Foreskin melanocyte (primary cell): ENCODE measurements at places on chromosomes 16 and 17.

- no peak for DNase-seq
Measured at GRCh38 chr17:38420518-38420917, 7.7 kb upstream of the ARHGAP23 start.

DNA sequence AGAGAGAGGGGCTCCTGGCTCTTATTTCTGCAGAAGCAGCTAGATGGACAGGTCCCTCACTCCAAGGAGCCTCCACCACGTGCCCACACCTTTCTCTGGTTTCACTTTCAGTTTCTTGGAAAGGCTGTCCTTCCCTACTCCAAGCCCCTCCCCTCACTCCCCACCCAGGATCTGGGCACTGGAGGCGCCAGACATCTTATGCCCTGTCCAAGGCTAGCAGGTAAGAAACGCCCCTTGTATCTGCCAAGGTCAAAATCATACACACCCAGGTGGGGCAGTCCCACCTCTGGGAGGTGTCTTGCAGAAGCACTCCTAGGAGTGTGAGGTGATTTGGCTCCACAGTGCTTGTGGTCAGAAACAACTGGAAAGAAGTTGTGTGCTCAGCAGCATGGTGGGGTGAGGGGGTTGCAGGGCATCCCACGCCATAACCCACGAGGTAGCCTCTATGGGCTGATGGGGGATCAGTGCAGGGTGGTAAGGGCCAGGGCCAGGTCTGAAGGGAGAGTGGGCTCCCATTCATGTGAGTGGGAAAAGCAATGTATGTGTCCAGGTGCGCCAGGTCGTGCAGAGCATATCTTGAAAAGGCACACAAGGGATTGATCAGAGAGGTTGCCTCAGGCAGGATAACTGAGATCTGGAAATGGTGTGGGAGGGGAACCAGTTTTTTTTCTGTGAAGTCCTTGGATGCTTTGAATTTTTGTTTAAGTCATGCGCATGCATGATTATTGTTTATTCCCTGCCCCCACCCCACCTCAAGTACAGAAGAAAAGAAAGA is 31.8 kb upstream of the PRM1 start:
- DNase-seq: peak; percentile 39

DNA sequence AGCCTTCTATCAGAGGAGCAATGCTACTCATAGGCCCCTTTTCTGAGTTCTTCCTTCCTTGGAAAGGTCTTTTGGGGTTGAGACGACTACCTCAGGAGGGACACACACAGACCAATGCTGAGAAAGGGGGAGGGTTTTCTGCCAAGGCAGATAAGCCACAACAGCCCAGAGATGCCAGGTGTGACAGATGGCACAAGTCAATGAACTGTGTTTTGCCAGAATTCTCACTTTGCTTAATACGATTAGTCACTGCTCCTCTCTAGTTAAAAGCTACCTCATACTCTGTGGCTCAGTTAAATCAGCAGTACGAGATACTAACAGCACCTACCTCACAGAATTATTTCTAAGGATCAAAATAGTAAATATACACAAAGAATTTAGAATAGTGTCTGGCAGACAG is 8.0 kb downstream of the BRD7 start:
- no peak for DNase-seq

DNA sequence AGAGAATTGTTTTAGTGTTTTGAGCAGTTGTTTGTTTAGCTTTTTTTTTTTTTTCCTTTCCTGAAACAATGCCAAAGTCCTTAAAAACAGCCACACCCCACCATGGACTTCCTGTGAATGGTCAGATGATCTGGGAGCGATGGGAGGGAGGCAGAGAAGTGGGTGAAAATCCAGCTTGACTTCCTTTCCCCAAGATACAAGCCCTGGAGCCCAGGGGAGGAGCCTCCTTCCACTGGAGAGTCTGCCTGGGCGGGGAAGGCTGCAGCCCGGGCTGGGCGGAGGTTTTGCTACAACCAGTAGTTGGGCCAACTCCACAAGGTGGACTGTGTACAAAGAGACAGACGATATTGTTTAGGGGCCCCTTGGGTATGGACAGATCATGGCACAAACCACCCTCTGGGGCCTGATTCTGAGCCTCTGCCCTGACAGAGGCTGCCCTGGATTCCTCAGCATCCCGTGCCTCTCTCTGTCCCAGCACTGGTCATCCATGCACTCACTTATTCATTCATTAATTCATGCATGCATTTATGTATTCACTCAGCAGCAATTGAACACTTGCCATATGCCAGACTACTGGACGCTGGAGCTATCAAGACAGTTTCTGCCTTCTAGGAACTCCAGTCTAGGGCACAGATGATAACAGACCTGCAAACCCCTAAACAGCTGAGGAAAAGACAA is 29.8 kb downstream of the WSB1 start:
- peak; percentile 97 for DNase-seq

- no peak for DNase-seq
Measured at GRCh38 chr16:67329901-67330300, 3.3 kb downstream of the LRRC36 start.

DNA sequence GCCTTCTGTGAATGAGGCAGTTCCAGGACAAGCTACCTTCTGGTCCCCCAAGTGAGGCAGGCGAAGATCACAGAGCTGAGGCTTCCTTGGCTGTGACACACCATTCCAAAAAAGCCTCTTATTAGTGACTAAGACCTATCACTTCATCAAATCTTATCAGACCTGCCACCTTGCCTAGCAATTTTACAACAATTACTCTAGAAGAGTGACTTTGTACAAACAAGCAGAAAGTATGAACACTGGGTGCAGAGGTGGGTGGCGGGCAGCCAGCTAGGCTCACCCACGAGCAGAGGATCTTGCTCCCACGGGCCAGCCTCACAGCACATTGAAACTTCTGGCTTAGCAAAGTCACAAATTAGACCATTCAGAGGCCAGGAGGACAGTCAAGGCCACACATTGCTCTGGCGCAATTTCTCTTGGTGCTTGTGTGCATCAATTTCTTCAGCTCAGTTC is 2.2 kb upstream of the ICAM2 start:
- no peak for DNase-seq

DNA sequence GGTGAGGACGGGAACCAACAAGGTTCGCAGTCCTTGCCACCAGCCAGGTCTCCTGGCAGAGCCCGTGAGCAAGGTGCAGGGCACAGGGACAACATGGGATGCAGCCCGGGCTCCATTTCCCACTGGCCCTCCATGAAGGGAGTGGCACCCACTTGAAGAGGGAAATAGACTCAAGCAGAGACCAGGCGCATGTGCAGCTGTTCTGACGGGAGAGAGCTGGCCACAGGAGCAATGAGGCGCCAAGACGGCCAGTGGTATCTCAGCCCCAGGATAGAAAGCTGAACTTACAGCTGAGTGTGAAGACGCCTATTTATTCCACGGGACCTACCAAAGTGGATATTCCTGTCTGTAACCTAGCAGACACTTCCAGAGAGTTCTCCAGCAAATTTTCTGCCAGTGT is 8.2 kb upstream of the FOXJ1 start:
- no peak for DNase-seq

DNA sequence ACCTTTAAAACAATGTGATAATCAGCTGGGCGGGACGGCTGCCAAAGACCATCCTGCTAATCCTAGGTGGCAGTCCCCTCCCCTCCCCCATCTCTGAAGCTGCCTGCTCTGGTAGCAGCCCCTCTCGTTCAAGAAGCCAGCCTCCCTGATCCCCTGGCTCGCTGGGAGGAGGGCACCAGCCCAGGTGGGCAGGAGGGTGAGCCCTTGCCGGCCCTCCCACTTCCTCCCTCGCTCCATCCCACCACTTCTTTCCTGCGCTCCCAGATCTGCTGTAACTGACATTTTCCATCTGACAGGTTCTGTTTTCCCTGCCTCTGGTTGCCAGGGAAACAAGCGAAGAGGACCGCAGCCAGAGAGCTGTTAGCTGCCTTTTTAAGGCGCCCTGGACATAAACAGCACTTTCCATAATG is 155.7 kb upstream of the TNRC6C start:
- no peak for DNase-seq

DNA sequence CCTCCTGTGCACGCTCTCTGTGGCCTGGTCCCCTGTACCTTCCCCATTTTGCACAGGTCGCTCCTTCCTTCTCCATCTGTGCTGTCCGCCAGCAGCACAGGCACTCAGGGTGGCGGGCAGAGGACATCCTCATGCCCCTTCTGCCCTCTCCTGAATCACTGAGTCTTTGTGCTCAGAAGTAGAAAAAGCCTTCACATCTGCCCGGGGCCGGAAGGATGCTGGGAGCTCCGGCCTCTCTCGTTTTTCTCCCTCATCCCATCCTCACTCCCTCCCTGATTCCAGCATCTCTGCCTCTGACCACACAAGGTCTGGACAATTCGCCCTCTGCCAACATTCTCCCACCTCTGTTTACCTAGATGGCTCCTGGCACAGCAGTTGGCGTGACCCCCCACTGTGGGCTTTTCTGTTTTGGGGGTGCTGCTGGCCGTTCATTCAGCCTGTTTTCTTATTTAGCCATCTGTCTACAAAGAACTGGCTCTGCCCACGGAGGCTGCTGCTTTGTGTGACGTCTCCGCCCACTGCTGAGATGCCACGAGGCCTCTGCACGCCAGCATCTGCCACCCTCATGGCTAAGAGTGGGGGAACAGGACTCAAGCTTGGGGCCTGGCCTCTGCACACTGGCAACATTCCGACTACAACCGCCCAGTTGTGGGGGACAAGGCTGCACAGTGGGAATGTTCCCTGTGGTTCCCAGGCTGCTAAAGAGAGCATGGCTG is 36.7 kb downstream of the SEC14L5 start:
- DNase-seq: no peak

DNA sequence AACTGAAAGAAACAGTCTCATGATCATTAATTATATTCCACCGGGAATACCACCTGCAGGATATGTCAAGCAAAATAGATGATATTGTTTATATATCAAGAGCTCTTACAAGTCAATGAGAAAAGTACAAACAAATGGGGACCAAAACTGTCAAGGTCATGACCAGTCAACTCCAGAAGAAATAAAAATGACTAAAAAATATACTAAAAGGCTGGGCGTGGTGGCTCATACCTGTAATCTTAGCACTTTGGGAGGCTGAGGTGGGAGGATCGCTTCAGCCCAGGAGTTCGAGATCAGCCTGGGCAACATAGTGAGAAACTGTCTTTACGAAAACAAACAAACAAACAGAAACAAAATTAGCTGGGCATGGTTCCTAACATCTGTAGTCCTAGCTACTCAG is 49.8 kb upstream of the SCNN1B start:
- no peak for DNase-seq

DNA sequence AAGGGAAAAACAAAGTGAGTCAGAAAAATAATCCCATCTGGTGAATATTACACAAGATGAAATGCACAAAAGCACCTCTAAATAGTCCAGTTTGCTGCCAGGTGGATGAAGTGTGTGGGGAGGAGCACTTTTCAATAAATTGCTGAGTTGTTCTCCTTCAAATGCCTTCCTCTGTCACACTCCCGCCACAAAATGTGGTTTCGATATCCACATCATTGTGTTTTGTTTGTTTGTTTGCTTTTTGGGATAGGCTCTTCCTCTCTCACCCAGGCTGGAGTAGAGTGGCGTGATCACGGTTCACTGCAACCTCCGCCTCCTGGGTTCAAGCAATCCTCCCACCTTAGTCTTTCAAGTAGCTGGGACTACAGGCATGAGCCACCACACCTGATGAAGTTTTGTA is 24.6 kb upstream of the SHISA9 start:
- DNase-seq: no peak

DNA sequence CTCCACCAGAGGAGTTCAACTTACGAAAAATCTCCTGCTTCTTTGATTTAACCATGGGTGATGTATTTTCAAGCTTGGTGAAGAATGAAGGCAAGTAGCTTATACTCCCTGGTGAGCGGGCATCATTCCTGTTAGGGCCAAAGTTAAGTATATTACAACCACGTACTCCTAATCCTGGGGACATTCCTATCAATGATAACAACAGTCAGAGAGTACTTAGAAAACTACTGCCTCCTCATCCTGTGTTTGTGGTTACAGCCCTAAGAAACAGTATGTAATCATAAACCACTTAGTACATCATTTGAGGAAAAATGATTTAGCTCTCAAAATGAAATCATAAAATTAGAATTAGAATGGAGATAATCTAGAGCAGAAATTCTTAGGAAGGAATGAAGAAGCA is 47.3 kb downstream of the TTC19 start:
- DNase-seq: no peak

DNA sequence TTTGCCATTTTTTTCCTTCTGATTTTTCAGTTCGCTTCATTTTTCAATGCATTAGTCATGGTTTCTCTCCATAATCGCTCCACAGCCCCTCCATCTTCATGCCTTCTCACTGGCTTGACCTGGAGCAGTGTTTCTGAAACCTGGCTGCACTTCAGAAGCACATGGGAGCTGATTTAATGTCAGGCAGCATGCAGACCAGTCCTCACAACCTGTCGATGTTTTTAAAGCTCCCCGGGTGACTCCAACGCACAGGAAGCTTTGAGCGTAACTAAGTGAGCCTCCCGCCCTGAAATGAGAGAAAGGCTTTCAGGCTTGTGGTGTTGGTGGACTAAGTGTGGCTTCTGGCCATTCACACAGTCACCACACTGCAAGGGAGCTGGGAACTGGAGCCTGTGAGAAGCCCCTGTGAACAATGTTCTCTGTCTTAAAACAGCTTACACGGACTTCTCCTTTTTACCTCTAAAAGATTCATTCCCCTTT is 16.8 kb upstream of the DRG2 start:
- DNase-seq: peak; percentile 63

DNA sequence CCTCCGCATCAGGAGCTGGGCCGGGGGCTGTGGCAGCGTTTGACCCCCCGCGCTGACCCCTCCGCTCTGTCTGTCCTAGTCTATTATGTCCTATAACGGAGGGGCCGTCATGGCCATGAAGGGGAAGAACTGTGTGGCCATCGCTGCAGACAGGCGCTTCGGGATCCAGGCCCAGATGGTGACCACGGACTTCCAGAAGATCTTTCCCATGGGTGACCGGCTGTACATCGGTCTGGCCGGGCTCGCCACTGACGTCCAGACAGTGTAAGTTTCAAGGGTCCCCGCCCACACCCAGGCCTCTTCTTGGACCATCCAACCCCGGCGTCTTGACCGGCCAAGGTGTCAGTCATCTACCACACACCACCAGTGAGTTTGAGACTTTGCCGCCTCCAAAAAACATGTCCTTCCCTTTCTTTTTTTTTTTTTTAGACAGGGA is 548 bp downstream of the PSMB3 start:
- DNase-seq: no peak

DNA sequence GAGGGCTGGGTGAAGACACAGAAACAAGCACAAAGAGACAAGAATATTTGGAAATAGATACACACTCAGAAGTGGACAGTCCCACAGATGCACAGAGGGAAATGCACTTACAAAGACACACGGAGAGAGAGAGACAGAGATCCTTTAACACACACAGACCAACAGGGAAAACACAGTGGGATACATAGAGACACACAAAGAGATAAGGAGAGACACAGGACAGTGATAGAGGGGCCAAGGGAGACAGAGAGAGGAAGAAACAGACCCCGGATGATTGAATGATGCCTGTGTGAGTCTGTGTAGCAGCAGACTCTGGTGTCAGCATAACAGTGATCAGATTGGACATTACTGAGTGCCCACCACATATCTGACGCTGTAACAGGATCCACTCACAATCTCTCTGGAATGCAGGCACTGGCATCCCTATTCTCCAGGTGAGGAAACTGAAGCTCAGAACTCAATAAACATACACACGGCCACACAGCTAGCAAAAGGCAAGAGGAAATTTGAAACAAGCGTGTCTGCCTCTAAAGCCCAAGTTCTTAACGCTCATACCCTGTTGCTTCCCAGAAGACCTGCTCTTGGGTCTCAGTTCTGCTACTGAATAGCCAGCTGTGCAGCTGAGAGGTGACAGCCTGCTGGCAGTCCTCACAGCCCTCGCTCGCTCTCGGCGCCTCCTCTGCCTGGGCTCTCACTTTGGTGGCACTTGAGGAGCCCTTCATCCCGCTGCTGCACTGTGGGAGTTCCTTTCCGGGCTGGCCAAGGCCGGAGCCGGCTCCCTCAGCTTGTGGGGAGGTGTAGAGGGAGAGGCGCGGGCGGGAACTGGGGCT is 186.3 kb upstream of the NLRP1 start:
- no peak for DNase-seq

GRCh38 chr16:16025214-16025968 is 76.0 kb downstream of the ABCC1 start:
- DNase-seq: no peak
